ENCODE measurements at places on chromosomes 3 and 15. TPM values are rescaled to one million over a fixed set of nuclear protein-coding genes. Genes with fewer than 3 reads are reported as not detected.

FETUB gene
- 0.47 TPM for total RNA-seq

TOPAZ1 gene
- not detected for total RNA-seq

- H3K27me3 ChIP-seq: no peaks in the 10 kb centered on the region
- no peak overlapping the region for H3K4me3 ChIP-seq
- no peaks in the 10 kb centered on the region for H3K36me3 ChIP-seq
- H3K27ac ChIP-seq: no peak overlapping the region
Measured at GRCh38 chr3:60316121-60316797, 935.0 kb downstream of the FHIT start.

GRCh38 chr3:8458238-8458661 lies 43.4 kb upstream of the LMCD1 start:
- H3K36me3 ChIP-seq: no peaks in the 10 kb centered on the region
- no peak overlapping the region for H3K4me3 ChIP-seq

SOX2 gene
- not detected for total RNA-seq

GRCh38 chr3:195587824-195588223 lies 4.1 kb upstream of the APOD start:
- no peak overlapping the region for H3K27ac ChIP-seq
- H3K36me3 ChIP-seq: peaks cover 5% of the 10 kb centered on the region
- H3K4me3 ChIP-seq: no peak overlapping the region

DUOX2 gene
- total RNA-seq: 0.30 TPM

MAGI1 gene
- total RNA-seq: 6.3 TPM

DNA sequence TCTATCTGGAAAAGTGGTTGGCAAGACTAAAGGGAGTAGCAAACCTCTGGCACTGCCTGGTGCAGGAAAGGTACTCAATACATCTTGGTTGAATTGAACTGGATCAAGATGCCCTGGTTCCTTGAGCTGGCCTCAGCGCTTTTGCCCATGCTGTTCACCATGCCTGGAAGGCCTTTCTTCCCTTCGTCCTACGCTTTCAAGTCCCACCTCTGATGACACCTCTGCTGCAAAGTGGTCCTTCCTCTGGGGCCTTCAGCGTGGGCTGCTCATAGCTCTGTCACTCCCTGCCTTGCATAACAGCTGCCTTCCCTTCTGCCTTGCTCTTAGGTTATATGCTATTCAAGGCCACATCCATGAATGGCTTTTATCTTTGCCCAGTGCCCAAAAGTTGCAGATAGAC lies 23.0 kb downstream of the ITGA11 start:
- H3K27me3 ChIP-seq: no peaks in the 10 kb centered on the region
- H3K36me3 ChIP-seq: no peaks in the 10 kb centered on the region
- H3K27ac ChIP-seq: no peak overlapping the region
- no peak for DNase-seq
- no peak overlapping the region for H3K4me3 ChIP-seq
- no peaks in the 10 kb centered on the region for H3K4me1 ChIP-seq

CSPG5 gene
- 0.71 TPM for total RNA-seq

DNA sequence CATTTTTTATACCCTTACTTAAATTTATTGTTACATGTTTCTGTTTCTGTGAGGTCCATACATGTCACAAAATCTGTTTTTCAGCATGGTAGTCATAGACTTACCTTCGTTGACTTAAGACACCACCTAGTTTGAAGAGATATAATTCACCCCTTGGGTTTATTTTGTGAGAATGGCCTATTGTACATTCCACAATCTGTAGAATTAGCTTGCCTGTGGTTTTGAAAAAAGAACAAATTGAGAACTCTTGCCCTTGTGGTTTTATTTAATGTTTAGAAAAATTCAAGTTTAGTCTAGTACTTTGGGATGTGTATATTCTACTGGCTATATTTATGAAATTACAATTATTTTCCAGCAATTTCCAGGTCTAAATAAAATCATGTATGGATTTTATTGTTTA lies 31.6 kb downstream of the FILIP1L start:
- no peaks in the 10 kb centered on the region for H3K4me1 ChIP-seq
- H3K27ac ChIP-seq: no peak overlapping the region
- no peak overlapping the region for H3K4me3 ChIP-seq
- H3K36me3 ChIP-seq: peaks cover 10% of the 10 kb centered on the region
- H3K27me3 ChIP-seq: no peaks in the 10 kb centered on the region

GOLGA8Q gene
- 2.0 TPM for total RNA-seq

- H3K27me3 ChIP-seq: no peaks in the 10 kb centered on the region
- peak overlapping the region; percentile 70 for H3K27ac ChIP-seq
Measured at GRCh38 chr3:189458528-189458927, 172.7 kb upstream of the TP63 start.

CHRM5 gene
- not detected for total RNA-seq

STRIT1 gene
- total RNA-seq: not detected

GRCh38 chr3:130835483-130835882 lies 58.4 kb upstream of the ATP2C1 start:
- H3K27me3 ChIP-seq: peaks cover 58% of the 10 kb centered on the region
- H3K4me3 ChIP-seq: no peak overlapping the region
- DNase-seq: peak; percentile 67
- peaks cover 6% of the 10 kb centered on the region for H3K4me1 ChIP-seq
- H3K27ac ChIP-seq: no peak overlapping the region

GRCh38 chr3:32882189-32882588 lies 64.4 kb downstream of the TRIM71 start:
- H3K27me3 ChIP-seq: no peaks in the 10 kb centered on the region
- DNase-seq: no peak
- no peaks in the 10 kb centered on the region for H3K4me1 ChIP-seq

DNA sequence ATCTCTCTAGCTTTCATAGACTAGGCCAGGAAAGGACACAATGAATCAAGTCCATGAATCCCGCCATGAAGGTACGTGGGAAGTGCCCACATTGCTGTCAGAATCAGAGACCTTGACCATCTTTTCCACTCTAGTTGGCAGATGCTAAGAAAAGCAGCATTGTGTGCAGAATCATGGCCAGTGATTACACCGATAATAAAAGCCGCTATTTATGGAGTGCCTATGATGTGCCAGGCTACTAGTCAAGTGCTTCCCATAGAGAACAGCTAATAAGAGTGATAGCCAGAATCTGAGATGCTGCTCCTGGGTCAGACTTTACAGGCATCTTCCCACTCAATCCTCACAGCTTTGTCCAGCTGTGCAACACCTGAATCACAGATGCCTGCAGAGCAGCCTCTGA lies 13.2 kb upstream of the RPL32 start:
- H3K36me3 ChIP-seq: no peaks in the 10 kb centered on the region
- H3K27me3 ChIP-seq: peaks cover 19% of the 10 kb centered on the region
- no peaks in the 10 kb centered on the region for H3K4me1 ChIP-seq
- H3K27ac ChIP-seq: no peak overlapping the region
- no peak for DNase-seq
- H3K4me3 ChIP-seq: no peak overlapping the region

CCDC54 gene
- not detected for total RNA-seq

ROPN1 gene
- not detected for total RNA-seq

CPNE9 gene
- total RNA-seq: not detected

DNA sequence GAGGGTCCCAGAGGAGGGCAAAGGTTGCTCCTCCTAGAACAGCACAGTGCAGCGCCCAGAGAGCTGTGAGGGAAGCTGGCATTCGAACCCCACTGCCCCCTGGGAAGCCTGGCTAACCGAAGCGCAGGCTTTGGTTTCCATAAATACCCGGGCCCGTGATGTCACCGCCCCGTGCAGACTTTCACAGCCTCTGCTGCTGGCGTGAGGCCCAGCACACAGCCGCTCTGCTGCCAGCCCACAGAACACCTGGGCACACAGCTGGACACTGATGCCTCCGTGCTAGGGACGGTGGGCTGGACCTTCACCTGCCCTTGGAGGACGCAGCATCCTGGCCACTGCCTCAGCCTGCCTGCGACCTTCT lies 1.0 kb downstream of the IQSEC1 start:
- DNase-seq: peak; percentile 14
- H3K36me3 ChIP-seq: no peaks in the 10 kb centered on the region
- H3K27me3 ChIP-seq: peaks cover 39% of the 10 kb centered on the region
- H3K27ac ChIP-seq: no peak overlapping the region

GRCh38 chr3:124653797-124654469 lies 76.3 kb upstream of the UMPS start:
- H3K36me3 ChIP-seq: no peaks in the 10 kb centered on the region
- no peak overlapping the region for H3K27ac ChIP-seq
- no peaks in the 10 kb centered on the region for H3K4me1 ChIP-seq
- H3K4me3 ChIP-seq: no peak overlapping the region
- H3K27me3 ChIP-seq: peaks cover 40% of the 10 kb centered on the region

GRCh38 chr3:117706037-117706436 lies 996.5 kb downstream of the TUSC7 start:
- no peaks in the 10 kb centered on the region for H3K27me3 ChIP-seq
- peak; percentile 11 for DNase-seq
- peaks cover 23% of the 10 kb centered on the region for H3K4me1 ChIP-seq
- H3K27ac ChIP-seq: no peak overlapping the region

HCLS1 gene
- 1.6 TPM for total RNA-seq

DNA sequence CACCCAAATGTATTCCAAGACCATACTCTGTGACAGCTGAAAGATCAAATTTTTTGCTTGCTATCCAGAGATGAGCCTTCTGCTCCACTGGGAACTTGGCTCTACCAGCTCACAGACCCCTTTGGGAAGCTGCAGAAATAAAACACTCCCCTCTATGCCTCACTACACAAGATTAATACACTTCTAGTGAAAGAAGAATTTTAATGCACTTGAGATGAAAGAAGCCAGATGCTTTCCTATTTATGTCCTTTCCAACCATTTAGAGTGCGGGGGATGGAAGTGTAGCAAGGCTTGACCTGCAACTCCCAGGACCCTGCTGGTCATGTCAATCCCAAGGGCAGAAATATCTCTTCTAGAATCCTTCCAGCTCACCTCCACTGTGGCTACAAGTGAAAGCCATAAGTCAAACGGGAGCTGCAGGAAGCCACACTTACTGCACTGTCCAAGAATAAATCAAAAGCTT lies 34.7 kb downstream of the ANXA2 start:
- peak overlapping the region; percentile 93 for H3K27ac ChIP-seq
- H3K4me3 ChIP-seq: peak overlapping the region; percentile 21
- H3K4me1 ChIP-seq: peaks cover 41% of the 10 kb centered on the region
- no peak for DNase-seq
- peaks cover 83% of the 10 kb centered on the region for H3K36me3 ChIP-seq

DAZL gene
- not detected for total RNA-seq

- peaks cover 21% of the 10 kb centered on the region for H3K4me1 ChIP-seq
- peaks cover 24% of the 10 kb centered on the region for H3K36me3 ChIP-seq
- peak; percentile 88 for DNase-seq
Measured at GRCh38 chr3:129650256-129650872, 43.9 kb upstream of the PLXND1 start.

DNA sequence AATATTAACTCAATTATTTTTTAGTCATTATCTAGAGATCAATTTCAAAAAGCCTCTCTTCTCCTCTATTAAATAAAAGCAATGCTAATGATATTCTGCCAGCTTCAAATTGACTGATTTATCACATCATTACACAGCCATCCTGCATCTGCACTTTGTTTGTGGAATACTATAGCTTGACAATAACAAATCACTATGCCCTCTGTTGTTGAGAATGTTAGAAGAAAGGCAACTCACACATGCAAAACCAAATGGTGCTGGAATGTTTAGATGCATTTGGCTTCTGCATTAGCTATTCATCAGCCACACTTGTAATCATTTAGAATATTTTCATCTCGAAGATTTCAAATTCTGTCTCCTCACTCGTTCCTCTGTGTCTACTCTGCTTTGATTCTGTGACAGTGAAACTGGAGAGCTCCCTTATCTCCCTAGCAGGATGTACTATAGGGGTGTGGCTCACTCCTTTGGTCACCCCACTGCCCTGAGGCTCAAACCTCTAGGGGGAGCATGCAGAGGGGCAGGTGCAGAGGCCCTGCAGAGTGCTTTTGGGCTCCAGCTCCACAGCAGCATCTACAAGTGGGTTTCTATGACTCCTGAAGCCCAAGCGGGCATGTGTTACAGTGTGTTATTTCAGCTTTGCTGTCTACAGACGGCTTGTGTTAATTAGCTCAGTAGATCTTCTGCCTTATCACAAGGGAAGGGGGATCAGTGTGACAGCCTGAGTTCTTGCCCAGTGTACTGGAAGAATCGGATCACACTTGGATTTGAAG lies 454.1 kb upstream of the BCHE start:
- no peak overlapping the region for H3K4me3 ChIP-seq
- no peaks in the 10 kb centered on the region for H3K27me3 ChIP-seq
- no peaks in the 10 kb centered on the region for H3K36me3 ChIP-seq
- H3K27ac ChIP-seq: no peak overlapping the region
- no peak for DNase-seq

DNA sequence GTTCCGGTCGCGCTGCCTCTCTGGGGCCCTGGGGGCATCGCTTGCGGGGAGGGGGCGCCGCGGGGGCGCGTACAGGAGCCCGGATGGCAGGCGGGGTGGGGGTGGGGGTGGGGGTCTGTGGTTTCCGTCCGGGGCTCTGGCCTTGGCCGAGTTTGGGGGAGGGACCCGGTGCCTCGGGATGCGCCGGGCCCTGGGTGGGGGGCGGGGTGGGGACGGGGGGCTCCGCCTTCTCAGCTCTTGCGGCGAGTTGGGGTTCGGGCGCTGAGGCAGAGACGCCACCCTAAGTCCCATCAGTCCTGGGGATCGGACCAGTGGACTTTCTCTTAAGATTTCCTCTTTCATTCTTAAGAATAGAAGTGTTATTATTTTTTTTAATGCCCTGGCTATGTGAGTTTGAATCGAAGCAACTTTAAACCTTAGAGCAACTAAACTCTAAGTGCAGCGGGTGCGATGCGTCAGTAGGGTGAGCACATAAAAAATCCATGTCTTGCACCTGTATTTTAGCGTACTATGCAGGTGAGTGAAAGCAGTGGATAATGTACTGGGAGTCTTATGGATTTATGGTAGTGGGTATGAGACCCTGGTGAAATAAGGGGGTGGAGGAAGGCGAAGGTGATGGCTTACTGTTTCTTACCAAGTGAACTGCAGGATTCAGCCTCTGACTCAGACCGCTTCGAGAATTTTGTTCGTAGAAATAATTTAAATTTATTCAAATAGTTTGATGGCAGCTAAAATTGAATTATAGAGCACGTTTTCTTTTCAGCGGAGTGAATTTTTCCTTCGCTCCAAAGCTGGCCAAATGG lies 762 bp downstream of the CTNNB1 start:
- H3K36me3 ChIP-seq: peaks cover 8% of the 10 kb centered on the region
- DNase-seq: peak; percentile 34
- H3K27ac ChIP-seq: peak overlapping the region; percentile 74
- H3K27me3 ChIP-seq: no peaks in the 10 kb centered on the region
- peaks cover 28% of the 10 kb centered on the region for H3K4me1 ChIP-seq

GRCh38 chr15:61659566-61660190 lies 400.6 kb downstream of the VPS13C start:
- no peaks in the 10 kb centered on the region for H3K27me3 ChIP-seq
- no peak overlapping the region for H3K4me3 ChIP-seq
- DNase-seq: peak; percentile 46
- peaks cover 21% of the 10 kb centered on the region for H3K4me1 ChIP-seq
- peak overlapping the region; percentile 93 for H3K27ac ChIP-seq
- H3K36me3 ChIP-seq: no peaks in the 10 kb centered on the region

CXCR6 gene
- not detected for total RNA-seq

GRCh38 chr3:39106851-39107387 lies 508 bp downstream of the GORASP1 start:
- no peaks in the 10 kb centered on the region for H3K27me3 ChIP-seq
- H3K36me3 ChIP-seq: no peaks in the 10 kb centered on the region
- peaks cover 37% of the 10 kb centered on the region for H3K4me1 ChIP-seq
- peak; percentile 48 for DNase-seq
- H3K27ac ChIP-seq: peak overlapping the region; percentile 94
- H3K4me3 ChIP-seq: peak overlapping the region; percentile 94

EXD1 gene
- 0.37 TPM for total RNA-seq

TMEM158 gene
- total RNA-seq: 1.9 TPM

- H3K36me3 ChIP-seq: no peaks in the 10 kb centered on the region
- no peaks in the 10 kb centered on the region for H3K27me3 ChIP-seq
- H3K4me1 ChIP-seq: no peaks in the 10 kb centered on the region
Measured at GRCh38 chr3:60384341-60384740, 866.9 kb downstream of the FHIT start.

LINS1 gene
- 13.9 TPM for total RNA-seq

Measured in MCF 10A (cell line).